ENCODE measurements at places on chromosomes 5 and 9.
A peak's percentile ranks its signal among the peaks of the same experiment; 100 is the strongest.

GRCh38 chr5:115366223-115366622 lies 69.8 kb upstream of the CCDC112 start:
- no peak for DNase-seq

DNA sequence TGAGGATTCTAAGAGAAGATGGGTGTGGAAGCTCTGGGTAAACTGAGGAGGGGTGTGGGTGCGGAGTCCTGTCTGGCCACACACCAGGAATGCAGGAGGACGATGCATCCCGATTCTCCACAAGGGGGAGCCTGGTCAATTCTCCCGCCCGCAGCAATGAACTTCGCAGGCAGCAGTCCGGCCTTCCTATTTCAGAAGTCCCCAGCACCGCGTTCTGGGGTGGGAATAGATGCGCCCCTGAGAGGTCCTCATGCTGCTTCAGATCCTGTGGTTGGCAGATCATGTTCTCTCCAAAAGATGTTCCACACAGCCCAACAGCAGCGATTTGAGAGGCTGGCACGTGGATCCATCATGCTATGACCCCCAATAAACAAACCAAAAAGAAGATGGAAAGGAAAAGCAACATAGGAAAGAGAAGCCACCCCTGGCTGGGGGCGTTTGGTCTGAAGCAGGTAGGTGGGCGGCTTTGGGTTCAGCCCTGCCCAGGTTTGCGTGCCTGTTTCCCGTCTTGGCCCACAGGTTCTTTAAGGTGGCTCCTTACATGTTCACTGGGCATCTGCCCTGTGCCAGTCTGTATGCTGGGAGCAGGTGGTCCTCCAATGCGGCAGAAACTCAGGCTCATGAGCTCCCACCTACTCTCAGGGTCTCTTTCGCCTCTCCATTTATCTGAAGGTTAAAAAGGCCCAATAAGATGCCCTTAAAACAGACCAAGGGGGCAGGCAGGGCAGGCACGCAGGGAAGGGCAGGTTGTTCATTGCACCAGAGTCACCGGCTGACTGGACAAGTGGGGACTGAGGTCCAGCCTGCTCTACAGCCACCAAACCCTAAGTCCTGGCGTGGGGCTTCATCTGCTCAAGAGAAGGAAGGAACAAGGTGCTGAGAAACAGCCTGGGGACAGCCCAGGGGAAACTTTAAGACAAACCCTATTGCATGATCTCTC lies 171.6 kb downstream of the PAX5 start:
- peak; percentile 13 for DNase-seq

DNA sequence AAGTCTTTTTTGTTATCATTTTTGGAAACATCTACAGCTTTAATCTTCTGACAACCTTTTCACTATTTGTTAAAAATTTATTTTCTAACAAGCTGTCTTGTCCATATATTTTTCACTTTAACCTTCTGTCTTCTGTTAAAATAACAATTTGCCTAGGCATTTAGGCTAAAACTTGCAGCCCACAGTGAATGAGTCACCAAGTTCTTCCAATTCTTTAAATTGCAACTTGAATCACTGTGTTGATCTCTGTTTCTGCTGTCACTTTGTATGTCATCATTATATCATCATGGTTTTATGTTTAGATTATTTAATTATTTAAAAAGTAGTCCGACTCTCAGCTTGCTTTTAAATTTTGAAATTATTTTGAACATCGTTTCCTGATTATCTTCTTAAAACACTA lies 473.8 kb upstream of the PTPRD start:
- no peak for DNase-seq

GRCh38 chr9:73951147-73951546 lies 546.0 kb upstream of the RORB start:
- DNase-seq, result no peak

- DNase-seq, result no peak
These were observed 130.1 kb upstream of the TLR4 start for GRCh38 chr9:117574099-117574498.

All from suppressor macrophage (primary cell).